Skeletal muscle cell (primary cell): ENCODE measurements at places on chromosomes 12 and 14.

- DNase-seq = no peak
These were observed 17.5 kb upstream of the SCARB1 start for GRCh38 chr12:124881123-124881522.

DNA sequence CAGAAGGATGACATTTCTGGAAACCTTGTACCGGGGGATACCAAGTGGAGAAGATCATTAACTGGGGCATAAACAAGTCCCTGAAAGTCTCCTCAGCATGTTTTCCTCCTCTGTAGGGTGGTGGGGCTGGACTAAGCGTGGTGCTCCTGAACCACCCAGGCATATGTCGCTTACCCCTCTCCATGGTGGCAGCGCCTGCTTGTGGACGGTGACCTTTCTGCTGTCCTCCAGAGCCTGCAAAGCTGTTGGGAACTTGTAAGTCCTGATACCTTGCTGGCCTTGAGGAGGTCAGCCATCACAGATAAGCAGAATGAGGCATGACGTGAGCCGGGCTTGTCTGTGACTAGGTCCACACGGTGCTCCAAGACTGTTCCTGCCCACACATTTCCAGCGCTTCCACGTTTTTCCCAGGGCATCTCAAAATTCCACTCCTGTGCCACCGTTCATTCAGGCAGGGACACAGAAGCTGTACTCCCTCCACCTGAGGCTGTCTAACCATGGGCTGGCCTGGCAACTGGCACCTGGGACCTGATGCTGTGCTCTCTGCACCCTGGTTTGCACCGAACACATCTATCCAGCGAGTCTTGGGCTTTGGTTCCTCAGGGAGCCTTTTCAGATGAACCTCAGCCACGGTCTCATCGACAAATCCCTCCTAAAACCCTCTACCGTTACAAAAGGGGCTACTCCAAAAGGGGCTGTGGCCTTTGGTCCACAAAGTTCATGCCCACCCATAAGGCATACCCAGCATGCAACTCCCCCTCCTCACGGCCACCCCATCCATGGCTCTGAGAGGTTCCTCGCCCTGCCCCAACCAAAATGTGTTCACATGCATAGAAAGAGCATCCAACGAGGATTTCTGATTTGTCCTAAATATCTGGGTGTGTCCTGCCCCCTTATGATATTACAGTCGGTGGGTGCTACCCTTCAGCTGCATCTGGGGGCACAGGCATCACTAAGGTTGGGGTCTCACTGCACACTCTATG lies 199.6 kb upstream of the DIO3 start:
- DNase-seq = no peak

DNA sequence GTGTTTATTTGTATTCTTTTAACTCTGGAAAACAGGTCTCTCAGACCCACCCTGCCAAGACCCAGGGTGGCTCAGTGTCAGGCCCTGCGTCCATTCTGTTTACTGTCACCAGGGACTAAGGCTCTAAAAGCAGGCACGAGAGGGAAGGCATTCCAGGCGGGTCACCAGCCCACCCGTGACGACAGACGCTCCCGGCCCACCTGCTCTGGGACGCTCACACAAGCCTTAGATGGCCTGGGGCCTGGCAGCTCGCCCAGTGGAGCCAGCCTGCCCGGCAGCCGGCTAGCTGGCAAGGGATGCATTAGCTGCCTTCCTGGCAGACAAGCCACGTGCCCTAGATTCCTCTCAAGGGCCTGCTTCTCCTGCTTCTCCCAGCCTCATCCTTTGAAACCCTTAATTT lies 9.2 kb upstream of the NUAK1 start:
- DNase-seq = no peak

- DNase-seq = no peak
These were observed 80.0 kb upstream of the PTPRQ start for GRCh38 chr12:80364056-80364455.

- DNase-seq = no peak
These were observed 67.1 kb upstream of the KRR1 start for GRCh38 chr12:75578546-75578945.

- DNase-seq = no peak
These were observed 1517.0 kb downstream of the AACS start for GRCh38 chr12:126582231-126582630.

DNA sequence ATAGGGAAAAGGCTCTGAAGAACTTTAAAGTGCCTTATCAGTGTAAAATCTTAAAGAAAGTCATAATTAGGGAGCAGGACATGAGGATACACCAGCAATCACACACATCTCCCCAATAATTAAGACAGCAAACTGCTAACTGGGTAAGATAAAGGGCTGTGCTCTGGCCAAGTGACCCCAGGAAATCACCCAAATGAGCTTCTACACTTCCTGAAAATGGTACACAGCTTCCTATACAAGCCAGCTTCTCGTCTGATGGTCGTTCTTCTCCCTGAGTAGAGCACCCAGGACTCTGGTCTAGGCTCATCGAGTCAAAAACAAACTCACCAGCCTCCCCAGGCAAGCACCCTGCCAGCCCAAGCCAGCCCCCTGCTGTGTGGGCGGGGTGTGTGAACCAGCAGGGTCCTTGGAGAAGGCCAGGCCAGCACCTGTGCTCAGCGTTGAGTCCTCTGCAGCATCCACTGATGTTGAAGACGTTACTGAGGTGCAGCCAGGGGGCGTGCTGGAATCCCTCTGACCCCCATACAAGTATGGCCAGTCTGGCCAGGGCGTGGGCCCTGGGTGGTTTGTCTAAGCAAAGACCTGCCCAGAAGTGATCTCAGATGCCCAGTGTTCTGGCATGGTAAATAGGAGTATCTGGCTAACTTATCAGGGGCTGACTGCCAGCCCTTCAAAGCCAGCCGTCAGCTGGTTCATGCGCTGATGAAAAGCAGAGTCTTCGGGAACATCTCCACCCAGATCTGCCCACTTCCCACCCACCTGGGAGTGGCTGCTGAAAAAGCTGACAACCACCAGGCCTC lies 41.4 kb downstream of the ACTN1 start:
- no peak for DNase-seq

DNA sequence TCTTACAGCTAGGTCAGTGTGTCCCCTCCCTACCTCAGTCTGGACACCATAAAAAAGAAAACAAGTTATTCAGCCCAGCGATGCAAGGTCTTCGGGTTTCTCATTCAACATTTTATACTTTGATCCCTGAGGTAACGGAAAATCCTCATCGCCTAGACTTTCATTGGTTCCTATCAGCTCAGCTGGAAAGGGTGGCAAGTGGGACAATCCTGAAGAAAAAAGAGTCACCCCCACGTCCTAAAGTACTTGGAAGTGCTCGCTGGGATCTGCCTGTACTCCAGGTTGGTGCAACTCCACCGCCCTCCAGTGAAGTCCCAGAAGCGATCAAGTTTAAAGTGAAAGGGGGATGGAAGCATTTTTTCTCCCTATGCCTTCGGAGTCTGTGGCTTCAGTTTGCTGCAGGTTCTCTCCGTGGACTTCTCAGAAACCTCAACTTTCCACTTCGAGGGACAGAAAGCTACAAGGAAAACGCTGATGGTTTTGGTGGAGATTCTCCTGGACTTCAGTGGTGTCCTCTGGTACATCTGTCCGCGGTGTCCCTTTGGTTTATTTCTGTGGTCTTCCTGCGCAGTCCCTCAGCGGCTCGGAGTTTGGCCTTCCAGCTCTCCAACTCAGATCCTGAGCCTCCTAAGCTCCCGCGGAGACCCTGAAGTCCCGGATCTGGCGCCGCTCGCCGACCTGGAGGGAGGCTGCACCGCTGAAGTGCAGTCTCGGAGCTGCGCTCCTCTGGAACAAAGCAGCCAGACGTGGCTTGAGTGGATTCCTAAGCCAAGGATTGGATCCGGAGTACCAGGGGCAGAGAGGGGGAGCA lies 1.8 kb upstream of the LRFN5 start:
- peak; percentile 71 for DNase-seq

GRCh38 chr14:73455294-73455693 lies 3.1 kb downstream of the NUMB start:
- no peak for DNase-seq

GRCh38 chr12:104615048-104615561 lies 158.4 kb downstream of the CHST11 start:
- DNase-seq = no peak

GRCh38 chr12:113984464-113984863 lies 18.3 kb upstream of the RBM19 start:
- no peak for DNase-seq

DNA sequence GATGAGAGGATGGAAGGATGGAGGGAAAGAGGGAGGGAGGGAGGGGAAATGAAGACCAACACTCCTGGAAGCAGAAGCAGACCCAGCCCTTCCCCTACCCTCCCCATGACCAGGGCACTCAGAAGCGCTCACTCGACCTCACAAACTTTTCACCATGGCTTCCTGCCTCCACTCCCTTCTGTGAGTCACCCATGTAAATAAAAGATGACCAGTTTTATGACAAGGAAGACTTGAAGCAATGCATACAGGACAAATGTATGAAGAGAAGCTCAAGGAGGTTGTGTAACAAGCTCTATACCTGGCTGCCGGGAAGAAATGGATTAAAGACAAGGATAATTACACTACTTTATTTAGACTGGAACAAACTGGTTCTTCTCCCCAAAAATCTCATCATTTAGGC lies 63.8 kb downstream of the CDC42BPB start:
- DNase-seq = no peak

GRCh38 chr12:99985129-99985570 lies 414 bp upstream of the ANKS1B start:
- no peak for DNase-seq

DNA sequence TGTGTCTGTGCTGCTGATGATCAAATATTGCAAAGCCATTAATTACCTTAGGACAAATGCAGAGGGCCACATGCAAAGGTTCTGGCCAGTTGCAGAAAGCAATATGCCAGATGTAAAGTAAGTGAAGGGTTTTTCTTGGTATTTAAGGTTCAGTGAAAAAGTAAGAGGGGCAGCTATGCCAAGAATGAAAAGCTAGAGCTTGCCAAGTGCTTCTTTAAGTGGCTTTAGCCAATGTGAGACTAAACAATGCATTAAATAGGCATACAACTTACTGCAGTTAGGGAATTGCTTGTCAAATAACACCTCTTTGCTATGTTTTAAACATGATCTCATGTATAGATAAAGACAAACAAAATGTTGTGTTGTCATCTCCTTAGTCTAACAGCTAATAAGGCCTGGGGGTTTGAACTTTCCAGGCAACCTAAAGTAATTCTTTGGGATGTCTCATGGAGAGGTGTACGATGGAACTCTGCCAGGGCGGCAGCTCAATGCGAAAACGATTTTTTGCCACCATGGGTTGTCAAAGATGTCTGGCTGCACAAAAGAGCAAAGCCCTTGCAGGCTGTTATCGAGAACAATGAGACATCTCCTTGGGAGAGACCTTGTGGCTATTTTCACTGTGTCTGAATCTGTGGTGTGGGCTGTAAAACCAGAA lies 12.0 kb downstream of the IGF1 start:
- DNase-seq = no peak

DNA sequence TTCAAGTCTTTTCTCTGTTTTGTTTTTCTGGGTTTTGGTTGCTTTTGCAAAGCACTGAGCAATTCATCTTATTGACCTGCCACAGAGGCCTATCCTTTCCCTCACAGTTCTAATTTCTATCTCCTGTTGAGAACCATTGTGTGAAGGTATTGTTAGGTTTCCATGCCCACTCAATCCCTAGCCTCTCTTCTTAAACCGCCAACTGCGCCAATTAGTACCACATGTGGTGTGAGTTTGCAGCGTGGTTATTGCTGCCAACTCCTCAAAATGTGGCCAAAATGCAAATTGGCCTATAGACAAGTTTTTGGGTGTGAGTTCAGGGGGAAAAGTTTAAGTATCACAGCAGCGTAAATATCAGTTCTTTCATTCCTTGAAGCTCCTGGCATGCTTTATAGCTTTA lies 232.6 kb downstream of the FLRT2 start:
- no peak for DNase-seq

DNA sequence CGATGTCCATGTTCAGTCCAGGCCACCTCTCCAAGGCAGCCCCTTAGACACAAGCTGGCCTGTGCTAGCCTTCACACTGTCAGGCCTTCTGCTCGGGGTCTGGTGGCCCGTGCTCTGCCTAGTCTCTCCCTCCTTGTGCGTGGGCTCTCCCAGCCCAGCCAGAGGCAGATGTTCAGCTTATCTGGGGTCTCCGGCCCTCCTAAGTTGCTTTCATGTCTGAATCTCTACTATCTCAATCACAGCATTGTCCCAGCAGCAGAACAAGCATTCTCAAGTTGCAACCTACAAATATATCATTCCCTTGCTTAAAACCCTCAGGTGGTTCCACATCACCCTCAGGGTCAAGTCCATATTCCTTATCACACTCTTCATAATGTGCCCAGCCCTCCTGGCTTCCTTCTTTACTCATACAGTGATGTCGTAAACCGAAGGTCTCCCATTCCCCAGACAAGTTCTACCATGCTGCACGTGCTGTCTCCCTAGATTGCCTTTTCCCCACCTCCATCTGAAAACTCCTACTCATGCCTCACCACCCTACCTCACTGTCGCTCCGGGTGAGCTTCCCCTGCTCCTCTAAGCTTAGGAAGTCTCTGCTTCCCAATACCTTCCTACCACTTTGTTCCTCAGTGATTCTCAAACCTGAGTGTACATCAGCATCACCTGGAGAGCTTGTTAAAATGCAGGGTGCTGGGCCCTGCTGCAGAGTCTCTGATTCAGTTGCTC lies 1.5 kb downstream of the KRT73 start:
- no peak for DNase-seq

GRCh38 chr12:47419497-47419896 lies 286.3 kb downstream of the RPAP3 start:
- DNase-seq = no peak

- DNase-seq = no peak
These were observed 141.2 kb downstream of the STXBP6 start for GRCh38 chr14:24908592-24909236.
